T-cell (primary cell): ENCODE measurements at places on chromosomes 2 and 18. TPM values are rescaled to one million over a fixed set of nuclear protein-coding genes. Genes with fewer than 3 reads are reported as not detected.
A peak's percentile ranks its signal among the peaks of the same experiment; 100 is the strongest.

DNA sequence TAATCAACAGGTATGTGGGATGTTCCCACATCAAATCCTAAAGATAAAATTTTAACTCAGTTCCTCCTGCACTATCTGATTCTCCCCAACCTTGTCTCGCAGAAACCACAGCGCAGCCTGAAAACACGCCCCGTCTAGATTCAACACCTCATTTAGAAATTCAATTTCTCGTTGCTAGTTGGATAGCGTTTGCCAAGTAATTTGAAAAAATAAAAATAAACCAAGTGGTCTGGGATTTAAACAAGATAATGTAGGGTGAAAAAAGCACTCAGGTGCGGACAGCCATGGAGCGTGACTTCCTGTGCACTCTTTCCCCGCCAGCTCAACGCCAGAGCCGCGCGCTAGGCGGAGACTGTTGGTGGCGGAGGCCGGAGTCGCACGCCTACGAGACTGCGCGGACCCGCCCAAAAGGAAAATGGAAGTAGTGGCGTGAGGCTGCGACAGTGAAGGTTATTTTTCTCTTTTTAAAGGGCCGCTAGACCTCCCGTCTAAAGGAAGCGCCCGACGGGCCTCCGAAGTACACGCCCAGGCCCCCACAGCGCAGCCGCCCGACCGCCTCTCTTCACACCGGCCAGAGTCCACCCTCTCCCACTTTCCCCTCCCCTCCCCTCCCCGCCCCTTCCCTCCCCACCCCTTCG is 615 bp upstream of the CCNT2 start:
- DNase-seq: peak; percentile 87

DNA sequence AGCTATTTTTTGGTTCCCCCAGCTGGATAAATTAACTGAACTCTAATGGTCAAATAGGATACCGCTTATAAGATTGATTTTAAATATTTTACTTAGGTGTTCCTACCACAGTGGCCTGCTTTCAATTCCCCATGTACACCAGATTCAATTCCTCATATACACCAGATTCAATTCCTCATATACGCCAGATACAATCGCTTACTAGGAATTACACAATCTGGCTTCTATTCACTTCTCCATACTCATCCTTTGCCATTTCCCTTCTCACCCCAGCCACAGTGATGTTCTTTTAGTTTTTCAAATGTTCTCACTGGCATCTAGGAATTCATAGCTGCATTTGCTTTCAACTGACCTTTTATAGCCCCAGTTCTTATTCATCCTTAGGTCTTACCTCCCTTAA is 66.5 kb downstream of the SLC40A1 start:
- DNase-seq: no peak

- no peak for DNase-seq
These were observed 91.2 kb upstream of the KLHL29 start for GRCh38 chr2:23293731-23294130.

- no peak for DNase-seq
These were observed 934 bp downstream of the MYO5B start for GRCh38 chr18:50193796-50194630.

LHCGR gene
- not detected for total RNA-seq

DNA sequence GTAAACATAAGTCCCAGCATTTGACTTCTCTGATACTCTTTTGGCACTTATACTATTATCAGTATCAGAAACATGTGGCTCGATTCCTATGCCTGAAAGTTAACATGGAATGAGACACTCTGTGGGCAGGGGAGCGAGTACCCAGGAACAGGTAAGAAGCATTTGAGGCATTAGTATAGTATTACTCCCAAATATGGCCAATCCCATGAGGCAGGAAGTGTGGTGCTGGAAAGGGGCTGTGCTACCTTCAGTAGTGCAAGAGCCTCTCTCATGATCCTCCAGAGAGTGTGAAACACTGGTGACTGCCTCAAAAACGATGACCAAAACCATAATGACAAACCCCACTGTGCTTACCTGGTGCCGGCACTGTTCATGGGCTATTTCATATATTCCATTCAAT is 415.1 kb downstream of the SOX11 start:
- DNase-seq: no peak
